ENCODE measurements at places on chromosomes 12 and 14.
A peak's percentile ranks its signal among the peaks of the same experiment; 100 is the strongest.

GRCh38 chr12:94855853-94856252 lies 147.6 kb downstream of the NDUFA12 start:
- no peak for DNase-seq

GRCh38 chr12:77559400-77560074 lies 271.2 kb upstream of the NAV3 start:
- no peak for DNase-seq

GRCh38 chr12:125738211-125738610 lies 673.0 kb downstream of the AACS start:
- no peak for DNase-seq

DNA sequence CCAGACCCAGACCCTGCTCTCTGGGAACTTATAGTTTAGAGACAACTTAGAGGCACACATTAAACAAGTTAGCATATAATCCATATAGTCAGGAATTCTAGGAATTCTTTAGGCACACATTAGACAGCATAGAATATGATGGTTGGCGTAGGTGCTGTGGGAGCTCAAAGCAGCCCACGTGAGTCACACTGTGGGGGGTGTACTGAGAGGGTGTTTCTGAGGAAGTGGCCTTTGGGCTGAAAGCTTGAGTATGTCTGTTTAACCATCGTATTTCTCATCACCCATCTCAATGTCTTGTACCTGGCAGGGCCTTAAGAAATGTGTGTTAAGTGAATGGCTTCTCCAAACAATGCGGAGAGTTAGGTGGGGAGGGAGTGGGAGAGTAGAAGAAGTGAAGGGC lies 67.2 kb downstream of the TMEM30B start:
- DNase-seq, result peak; percentile 56

DNA sequence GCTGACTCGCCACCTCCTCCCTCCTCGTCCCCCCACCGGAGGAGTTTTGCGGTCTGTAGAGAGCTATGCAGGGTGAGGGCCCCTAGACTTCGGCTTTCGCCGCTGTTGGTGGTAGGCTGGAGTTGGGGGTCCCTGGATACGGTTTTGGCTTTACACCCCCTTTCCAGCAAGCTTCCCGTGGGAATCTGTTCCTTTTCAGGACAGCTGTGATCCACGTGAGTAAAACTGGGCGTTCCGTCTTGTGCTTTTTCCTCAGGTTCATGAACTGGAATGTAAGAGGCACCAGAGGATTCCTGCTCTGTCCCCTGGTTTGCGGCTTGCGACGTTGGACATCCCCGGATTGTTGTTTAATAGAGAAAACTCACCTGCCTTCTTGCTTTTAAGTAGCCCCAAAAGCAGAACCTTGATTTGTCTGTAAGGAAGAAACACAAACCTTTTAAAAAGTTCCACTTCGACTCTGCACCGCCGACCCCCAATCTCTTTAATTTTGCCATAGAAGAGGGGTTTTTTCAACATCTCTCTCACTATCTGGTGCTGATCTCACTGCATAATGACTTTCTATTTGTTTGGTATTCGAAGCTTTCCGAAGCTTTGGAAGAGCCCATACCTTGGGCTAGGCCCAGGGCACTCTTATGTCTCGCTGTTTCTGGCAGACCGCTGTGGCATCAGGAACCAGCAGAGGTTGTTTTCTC lies 490 bp downstream of the PRORP start:
- peak; percentile 63 for DNase-seq

DNA sequence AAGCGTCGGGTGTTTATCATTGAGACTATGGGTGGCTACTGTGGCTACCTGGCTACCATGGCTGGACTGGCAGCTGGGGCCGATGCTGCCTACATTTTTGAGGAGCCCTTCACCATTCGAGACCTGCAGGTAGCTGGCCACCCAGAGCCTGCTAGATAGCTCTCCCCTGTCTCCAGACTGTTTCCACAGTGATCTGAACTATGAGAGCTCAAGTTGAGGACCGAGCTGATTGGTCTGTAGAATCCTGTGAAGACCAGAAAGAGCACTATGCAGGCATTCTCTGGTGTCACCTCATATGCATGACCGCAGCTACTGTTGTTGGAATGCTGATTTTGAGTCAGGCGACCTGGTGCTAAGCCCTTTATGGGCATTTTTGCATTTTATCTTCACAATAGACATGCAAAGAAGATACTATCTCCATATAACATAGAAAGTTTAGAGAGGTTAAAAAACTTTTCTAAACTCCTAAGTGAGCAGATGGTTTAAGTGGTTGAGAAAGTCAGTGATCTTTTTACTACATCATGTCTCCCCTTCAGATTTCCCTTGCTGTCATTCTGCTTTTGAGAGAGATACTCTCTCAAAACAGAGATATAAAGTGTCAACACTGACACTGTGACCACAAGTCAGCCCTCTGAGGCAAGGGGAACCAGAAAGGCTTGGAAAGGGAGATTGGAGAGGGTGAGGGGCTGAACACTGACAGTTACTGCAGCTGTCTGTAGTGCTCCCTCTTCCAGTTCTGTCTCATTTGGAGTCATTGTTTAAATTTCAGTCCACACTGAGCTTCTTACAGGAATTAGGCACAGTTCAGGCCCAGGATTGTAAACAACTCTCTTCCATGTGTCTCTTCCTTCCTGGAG lies 14.3 kb downstream of the ASB8 start:
- DNase-seq, result no peak

- DNase-seq, result peak; percentile 95
Observed at GRCh38 chr14:68476212-68477109, 316.4 kb downstream of the ZFP36L1 start.

DNA sequence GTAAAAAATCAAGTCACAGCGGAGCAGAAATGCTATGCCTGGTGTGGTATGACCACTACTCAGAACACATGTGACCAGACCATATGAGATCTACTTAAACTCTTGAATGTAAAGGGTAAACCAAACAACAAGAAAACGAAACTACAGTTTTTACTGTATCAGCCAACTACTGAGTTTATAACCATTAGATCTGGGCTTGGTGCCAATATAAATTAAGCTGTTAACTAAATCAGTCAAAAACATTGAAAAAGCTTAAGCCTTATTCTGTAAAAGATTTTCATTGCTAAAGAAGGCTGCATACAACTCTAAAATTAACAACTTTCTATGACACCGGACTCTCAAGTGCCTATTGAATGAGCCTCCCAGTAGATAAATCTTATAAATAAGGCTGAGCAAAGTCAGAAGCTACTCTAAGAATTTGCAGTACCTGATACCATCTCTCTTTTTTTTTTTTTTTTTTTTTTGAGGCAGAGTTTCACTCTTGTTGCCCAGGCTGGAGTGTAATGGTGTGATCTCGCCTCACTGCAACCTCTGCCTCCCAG lies 35.4 kb downstream of the SPTLC2 start:
- peak; percentile 85 for DNase-seq

DNA sequence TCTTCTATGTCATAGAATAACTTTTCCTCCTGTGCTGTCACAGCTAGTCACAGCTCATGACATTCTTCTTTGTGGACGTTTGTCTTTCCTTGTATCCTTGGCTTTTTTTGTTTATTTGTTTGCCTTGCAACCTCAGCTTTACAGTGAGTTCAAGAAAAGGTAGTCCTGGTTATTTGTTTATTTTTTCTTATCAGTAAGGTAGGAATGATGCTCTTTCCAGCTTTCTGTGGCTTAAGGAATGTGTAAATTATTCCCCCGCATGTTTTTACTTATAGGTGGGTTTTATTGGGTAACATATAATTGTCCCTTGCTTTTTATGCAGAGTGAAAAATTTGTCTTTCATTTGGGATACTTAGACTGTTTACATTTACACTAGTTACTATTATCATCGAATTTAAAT lies 1673.6 kb upstream of the FLRT2 start:
- DNase-seq, result no peak

DNA sequence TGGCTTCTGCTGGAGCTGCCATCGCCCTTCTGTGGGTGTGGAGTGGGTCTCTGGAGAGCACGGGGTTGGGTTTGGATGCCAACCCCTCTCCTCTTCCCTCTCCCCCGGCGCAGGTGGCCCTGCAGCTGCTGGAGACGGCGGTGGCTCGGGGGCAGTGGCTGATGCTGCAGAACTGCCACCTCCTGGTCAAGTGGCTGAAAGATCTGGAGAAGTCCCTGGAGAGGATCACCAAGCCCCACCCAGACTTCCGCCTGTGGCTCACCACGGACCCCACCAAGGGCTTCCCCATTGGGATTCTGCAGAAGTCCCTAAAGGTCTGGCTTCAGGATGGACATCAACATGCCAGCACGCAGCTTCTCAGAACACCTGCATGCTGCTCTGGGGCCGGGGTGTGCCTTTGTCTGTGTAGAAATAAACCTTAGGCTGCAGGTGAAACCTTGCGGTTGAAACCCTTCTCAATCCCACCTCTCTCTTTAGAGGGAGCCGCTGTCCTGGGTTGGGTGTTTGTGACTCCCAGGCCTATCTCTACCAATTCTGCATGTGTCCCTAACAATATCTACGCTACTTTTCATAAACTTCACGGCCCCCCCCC lies 44.3 kb downstream of the CCDC92 start:
- DNase-seq, result no peak

DNA sequence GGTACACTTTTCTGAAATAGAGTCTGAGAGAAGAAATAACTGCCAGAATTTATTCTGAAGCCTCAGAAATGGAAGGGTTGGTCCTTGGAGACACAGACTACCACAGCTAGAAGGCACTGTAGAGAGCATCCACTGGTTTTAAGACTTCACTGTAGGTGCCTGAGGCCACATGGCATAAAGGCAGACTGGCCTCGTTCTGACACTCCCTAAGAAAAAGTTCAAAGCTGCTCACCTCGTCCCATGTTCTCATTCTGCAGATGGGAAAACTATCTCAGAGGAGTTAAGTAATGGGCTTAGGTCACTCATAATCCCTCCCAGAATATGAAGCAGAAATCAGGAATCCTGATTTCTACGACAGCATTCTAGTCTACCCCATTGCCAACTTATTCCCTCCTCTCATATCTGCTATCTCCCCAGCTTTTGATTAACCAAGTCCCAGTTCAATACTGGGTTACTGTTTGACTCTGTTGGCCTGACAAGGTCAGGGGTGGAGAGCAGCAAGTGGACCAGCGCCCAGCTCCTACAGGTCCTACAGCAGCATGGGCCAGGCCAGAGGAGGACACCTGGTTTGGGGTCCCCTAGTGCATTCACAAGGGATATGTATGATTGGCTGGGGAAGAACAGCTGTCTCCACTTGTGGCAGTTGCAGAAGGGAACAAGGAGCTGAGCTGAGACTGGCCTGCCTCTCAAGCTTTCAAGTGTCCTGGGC lies 3.7 kb downstream of the ITGA5 start:
- DNase-seq, result no peak

DNA sequence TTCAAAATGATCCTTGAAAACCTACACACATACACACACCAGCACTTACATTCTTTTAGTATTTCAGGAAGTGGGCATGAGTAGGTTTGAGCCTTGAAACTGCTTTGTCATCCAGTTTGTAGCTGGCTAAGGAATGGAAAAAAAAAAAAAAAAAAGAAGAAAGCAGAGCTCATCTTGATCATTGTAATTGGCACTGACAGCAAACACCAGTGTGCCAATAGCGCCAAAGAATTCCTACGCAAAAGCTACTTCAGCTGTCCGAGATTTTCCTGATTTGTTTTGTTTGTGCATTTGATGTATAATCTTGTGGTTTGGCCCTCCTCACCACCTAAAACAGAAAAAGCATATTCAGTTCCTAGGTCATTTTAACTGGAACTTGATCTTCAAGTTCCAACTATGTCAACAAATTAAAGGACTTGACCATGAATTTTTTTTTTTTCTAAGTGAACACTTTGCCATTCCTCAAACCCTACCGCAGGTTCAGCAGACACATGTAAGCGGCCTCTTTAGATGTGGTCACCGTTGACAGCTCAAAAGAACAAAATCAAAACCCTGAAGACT lies 57.3 kb downstream of the FLRT2 start:
- DNase-seq, result peak; percentile 91

DNA sequence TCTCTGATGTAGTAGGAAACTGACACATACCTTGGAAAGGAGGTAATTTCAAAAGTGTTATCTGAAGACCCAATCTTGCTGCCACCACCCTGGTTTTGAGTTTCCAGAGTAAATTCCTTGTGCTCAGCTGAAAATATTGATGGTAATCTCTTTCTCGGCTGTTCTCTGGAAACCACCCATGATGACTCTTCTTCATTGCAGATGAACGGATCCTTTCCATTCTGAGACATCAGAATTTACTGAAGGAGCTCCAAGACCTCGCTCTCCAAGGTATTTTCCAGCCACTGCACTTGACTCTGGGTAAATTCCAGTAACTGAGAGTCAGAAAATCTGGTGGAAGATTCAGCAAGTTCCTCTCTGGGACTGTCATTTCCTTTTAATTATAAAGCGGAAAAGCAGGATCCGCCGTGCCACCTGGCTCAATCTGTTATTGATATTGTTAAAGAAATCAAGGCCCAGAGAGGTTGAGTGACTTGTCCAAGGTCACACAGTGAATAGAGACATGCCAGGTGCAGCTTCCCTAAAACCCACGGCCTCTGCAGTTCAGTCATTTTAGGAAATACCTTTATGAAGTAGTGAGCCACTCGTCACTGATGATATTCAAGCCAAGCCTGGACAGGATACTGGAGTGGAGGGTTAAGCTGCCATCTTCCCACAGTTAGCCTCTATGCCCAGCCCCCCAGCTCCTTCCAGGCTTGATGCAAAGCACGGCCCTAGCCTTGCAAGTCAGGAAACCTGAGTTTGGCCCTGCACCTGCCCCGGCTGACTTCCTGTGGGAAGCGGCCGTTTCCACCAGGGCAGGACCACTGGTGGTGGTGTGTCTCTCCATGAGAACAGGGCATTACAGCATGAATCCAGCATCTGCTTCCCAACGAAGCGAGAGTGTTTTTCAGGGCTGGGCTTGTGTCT lies 4.7 kb downstream of the CHGA start:
- DNase-seq, result no peak

DNA sequence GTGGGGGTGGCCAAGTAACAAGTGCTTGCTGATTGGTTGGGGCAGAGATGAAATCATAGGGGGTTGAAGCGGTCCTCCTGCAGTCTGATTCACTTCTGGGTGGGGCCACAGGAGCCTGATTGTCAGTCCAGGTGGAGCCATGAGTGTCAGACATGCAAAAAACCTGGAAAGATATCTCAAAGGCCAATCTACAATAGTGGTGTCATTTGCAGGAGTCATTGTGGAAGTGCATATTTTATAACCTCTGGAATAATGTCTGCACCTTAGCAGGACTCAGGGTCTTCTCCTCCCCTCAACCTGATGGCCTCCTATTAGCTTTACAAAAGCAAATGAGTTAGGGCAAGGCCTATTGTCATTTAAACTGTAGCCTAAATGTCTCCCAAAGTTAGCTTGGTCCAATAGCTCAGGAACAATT lies 241.4 kb downstream of the NUAK1 start:
- no peak for DNase-seq

DNA sequence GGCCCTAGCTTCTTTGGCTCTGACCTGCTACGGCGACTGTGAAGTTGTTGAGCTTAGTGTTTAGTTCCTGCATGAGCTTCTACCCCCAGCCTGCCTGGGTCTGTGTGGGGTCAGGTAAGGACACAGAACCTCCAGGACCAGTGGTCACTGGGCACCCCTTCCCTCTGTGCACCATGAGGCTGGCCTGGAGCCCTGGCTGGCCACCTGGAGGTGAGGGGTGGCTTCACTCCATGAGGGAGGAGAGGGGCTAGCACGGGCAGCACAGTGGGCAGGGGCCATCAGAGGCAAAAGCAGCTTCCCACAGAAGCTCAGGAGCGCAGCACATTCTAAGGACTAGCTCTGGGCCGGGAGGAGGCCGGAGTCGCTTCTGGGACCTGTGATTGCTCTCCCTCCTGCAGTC lies 36.7 kb downstream of the CCDC92 start:
- DNase-seq, result no peak

GRCh38 chr12:116241157-116241759 lies 36.2 kb downstream of the MED13L start:
- no peak for DNase-seq
